Stimulated activated CD4-positive, alpha-beta T cell treated with anti-CD3 and anti-CD28 coated beads, Interleukin-15, amount 100 ng/mL, for 1 hour (primary cell): ENCODE measurements at places on chromosomes 16 and 17.

GRCh38 chr17:67246403-67246652, 1.3 kb upstream of the HELZ start:
- no peak for DNase-seq

GRCh38 chr16:56872863-56873391, 7.9 kb downstream of the SLC12A3 start:
- DNase-seq, result no peak

DNA sequence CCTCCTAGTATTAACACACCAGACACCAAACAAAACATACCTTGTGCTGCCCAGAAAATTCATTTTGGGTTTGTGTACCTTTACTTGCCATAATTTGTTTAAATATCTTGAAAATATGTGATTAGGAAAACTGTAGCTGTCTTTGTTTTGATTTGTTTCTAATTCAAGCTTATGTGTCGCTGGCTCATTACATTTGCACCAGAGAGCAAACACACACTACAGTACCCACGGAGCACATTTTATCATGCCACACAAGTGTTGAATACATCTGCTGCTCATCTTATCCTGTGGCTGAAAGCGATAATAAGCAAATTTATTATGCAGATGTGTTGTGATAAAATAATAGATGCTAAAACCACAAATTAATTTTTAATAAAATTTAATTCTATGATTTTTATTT, 63.1 kb downstream of the SPAG9 start:
- no peak for DNase-seq

DNA sequence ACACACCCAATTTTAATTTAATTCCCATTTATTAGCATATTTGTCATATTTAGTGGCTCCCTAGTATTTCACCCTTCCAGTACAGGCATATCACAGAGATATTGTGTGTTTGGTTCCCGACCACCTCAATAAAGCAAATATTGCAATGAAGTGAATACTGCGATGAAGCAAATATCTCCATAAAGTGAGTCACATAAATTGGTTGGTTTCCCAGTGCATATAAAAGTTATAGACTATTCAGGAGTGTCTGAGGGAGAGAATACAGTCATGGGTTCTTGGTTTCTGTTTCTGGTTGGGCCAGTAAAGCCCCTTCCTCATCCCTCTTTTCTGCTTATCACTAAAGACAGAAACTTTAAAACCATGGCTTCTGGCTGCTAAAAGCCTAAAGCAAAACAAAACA, 295.4 kb upstream of the AXIN2 start:
- DNase-seq, result no peak

DNA sequence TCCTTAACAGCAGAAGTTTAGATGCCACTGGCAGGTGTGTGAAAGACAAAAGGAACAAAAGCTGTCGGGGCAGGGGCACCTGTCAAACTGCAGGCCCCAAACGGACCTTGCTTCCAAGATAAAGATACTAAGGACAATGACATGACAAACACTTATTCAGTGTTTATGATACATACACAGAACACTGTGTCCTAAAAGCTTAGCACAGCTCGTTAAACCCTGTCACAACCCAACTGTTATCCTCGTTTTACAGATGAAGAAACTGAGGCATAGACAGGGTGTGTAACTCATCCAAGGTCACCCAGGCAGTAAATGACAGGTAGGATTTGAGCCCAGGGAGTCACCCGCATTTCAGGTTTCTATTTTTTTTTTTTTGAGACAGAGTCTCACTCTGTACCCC, 9.6 kb downstream of the SDK2 start:
- no peak for DNase-seq

- no peak for DNase-seq
These were observed 3.2 kb upstream of the EDC4 start for GRCh38 chr16:67869653-67870052.

GRCh38 chr16:31090540-31090939, 1.8 kb upstream of the PRSS53 start:
- DNase-seq, result no peak

DNA sequence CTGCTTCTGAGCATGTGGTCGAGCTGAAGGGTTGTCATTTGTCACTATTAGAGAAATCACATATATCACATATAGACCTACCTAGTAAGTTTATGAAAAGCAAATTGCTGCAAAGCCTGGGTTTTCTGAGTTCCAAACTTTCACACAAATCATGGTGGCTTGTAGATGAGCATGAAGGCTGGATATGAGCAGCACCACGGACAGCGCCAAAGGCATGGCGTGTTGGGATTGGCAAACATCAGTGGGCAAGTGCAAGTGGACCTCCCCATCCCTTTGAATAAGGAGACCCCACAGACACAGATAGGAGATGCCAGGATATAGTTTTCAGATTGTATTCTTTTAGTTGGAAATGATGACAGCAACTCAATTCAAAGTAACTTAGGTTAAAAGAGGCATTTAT, 77.6 kb upstream of the CACNG3 start:
- DNase-seq, result no peak

GRCh38 chr16:24537474-24538337, 1.7 kb upstream of the RBBP6 start:
- DNase-seq, result no peak

DNA sequence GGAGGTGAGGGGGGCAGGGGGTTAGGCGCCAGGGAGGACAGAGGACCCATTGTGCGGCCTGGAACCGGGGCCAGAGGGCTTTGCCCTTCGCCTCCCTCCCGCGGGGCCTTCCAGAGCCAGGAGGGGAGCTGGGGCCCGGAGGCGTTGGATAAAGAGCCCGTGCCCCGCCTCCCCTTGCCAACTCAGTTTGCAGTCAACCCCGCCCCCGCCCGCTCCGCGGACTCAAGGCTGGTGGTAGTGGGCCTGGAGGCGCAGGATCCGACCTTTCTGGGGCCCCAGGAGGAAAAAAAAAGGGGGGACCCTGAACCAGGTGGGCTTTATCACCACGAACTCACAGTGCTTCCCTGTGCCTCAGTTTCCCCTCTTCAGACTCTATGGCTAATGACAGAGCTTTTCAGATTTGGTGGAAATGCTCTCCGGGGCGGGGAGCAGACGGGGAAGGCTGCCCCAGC, 2.0 kb upstream of the SPHK1 start:
- DNase-seq, result no peak

GRCh38 chr17:50268026-50268425, 6.2 kb upstream of the TMEM92 start:
- no peak for DNase-seq

DNA sequence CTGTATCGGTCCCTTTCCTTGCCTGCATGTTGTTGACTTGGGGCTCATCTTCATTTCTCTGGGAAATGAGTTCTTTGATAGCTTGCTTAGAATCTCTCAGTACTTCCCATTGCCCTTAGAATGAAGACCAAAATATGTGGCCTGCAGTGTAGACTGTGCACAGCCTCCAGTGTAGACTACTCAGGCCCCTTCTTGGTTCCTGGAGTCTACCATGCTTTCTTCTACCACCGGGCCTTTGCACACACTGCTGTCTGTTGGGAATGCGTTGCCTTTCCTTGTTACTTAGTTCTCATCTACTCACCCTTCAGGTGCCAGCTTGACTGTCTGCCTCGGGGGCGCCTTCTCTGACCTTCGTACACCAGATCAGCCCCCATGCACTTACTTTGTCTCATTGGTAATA, 82.0 kb downstream of the ABCC1 start:
- DNase-seq, result no peak

DNA sequence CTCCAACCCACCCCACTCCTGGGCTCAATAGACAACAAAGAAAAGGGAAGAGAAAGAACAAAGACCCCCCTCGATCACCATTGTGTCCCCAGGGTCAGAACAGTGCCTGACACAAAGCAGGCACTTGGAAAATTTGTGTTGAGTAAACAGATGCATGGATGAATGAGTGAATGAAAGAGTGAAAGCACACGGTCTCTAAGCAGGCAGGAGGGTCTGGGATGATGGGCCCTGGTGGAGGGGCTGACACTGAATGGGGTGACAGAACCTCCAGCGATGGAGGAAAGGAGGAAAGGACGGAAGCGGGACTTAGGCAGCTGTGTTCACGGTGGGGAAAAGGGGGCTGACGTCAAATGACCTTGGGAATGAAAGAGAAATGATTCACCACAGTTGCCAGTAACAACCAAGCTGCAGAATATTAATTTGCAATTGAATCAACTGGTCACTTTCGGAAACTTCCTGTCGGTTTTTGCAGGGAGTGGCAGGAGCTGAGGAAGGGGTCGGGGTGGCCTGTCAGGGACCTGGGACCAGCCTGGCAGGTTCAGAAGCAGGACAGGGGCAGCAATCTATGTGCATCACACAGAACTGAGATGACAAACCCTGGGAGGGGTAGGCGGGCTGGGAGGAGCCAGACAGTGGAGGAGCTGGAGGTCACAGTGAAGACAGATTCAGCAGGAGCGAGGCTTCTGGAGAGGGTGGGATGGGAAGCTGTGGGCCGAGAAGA, 6.7 kb upstream of the GAST start:
- no peak for DNase-seq

GRCh38 chr17:37848690-37849616, 75.3 kb upstream of the TBC1D3K start:
- no peak for DNase-seq

DNA sequence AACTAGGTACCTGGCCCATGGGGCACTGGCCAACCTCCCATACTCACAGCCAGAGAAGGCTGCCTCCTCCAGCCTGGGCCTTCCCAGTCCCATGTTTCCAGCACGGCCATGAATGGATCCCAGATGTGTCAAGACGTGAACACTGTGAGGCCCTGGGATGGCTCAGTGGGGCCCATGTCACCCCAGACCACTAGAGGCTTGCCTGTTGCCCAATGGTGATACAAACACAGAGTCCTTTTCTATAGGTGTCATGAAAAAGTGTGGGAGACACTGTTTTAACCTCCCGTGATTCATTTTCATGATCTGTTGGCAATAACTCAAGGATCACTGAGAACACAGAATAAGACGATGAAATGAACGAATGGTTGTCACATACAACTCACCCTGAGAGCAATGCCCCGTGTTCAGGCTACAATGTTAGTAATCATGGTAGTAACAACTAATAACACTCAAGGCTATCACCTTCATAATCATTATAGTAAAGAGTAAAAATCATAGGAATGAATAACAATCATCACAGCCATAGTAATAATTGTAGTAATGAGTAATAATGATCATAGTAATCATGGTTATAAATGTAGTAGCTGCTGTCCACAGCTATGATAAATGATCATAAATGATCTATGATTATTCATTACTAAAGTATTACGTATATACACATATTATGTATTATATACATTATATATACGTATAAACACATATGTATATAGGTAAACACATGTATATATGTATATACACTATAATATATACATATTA, 64.0 kb downstream of the DYNLRB2 start:
- DNase-seq, result no peak

- no peak for DNase-seq
These were observed 205.8 kb downstream of the PRKCA start for GRCh38 chr17:66507982-66508760.

DNA sequence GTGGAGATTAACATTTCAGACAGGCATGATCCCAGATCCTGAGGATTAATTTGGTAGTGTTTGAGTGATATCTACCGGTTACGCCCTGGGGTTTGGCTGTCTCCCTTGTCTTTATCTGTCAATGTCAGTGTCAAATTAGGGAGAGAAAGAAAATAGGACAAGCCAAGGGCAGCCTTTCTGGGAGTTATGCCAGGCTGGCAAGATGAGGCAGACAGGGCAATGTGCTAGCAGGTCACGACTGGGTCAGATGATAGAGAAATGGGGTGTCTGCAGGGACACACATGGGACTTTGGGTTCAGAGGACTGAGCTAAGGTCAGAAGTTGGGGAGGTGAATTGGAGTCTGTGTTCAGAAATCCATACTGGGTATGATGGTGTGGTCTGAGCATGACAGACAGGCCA, 27.4 kb upstream of the LYRM9 start:
- DNase-seq, result no peak

GRCh38 chr17:81404558-81405165, 9.4 kb downstream of the BAHCC1 start:
- no peak for DNase-seq

DNA sequence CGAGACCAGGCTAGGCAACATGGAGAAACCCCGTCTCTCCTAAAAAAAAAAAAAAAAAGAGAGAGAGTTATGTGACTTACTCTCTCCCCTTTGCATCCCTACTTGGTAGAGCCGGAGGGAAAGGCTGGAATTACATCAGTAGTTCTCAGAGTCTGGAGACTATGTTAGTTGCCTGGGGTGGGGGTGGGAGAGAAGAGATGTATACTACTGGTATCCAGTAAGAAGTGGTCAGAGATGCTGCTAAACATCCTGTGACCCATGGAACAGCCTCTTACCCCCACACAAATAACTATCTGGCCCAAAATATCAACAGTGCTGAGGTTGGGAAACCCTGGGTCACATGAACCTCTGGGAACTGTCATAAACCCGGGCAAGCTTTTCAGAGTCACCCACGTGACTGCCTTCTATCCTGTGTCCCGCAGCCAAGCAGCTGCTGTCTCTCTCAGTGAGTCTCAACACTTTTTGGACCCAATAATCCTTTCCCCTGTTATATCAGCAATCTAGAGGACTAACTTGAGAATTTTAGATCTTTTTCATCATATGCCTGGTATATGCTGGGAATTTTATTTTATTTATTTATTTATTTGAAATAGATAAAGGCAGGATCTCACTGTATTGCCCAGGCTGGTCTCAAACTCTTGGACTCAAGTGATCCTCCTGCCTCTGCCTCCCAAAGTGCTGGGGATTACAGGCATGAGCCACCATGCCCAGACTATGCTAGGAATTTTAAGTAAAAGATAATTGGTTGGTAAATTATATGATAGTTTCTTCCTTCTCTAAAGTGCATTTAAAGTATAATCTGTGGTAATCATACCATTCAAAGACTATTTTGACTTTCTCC, 8.7 kb downstream of the EIF1 start:
- DNase-seq, result no peak

DNA sequence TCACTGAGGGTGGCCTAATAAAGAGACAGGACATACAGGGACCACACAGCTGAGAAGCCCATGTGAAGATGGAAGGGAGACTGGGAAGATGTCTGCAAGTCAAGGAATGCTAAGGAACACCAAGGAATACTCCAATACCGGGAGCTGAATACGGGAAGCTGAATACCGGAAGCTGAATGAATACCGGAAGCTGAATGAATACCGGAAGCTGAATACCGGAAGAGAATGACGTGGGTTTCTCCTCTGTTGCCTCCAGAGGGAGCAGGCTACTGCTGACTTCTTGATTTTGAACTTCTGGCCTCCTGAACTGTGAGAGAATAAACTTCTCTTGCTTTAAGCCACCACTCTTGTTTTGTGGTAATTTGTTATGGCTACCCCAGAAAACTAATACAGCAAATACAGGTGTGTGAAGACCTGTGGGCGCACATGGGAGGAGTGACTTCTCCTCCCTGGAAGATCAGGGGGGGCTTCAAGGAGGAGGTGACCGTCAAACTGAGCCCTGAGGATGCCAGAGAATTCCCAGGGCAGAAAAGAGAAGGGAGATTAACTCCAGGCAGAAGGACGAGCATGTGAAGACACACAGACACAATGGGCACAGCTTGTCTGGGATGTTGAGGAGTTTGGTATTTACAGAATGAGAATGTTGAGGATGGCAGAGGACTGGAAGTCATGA, 259.9 kb downstream of the IRF8 start:
- no peak for DNase-seq

- no peak for DNase-seq
These were observed 25.4 kb downstream of the ZFHX3 start for GRCh38 chr16:73022534-73022933.

GRCh38 chr17:29216856-29217255, 29.8 kb upstream of the CRYBA1 start:
- DNase-seq, result no peak
